ENCODE measurements at places on chromosomes 2 and 18. TPM values are rescaled to one million over a fixed set of nuclear protein-coding genes. Genes with fewer than 3 reads are reported as not detected.

CTNNA2 gene
- total RNA-seq, result not detected

CFLAR gene
- total RNA-seq, result 55.1 TPM

PCARE gene
- total RNA-seq, result not detected

DNA sequence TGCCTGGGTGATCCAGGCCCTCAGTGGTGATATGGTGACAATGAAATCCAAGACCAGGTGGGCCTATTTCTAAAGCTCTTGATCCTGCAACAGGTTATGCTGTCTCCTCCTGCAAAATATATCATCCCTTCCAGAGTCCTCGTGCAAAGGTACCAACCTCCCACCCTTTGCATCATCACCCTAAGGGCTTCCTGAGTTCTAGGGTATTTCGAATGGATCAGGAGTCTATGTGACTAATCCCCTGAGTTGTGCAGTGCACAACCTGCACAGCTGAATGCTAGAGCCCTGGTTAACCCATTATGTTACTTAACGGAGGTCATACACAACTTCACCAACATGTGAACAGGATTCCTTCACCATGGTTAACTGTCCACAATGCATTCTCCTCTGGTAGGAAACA lies 13.4 kb upstream of the NPAS2 start:
- DNase-seq, result no peak

- DNase-seq, result peak; percentile 53
Measured at GRCh38 chr2:120847700-120848321, 112.1 kb downstream of the GLI2 start.

DNA sequence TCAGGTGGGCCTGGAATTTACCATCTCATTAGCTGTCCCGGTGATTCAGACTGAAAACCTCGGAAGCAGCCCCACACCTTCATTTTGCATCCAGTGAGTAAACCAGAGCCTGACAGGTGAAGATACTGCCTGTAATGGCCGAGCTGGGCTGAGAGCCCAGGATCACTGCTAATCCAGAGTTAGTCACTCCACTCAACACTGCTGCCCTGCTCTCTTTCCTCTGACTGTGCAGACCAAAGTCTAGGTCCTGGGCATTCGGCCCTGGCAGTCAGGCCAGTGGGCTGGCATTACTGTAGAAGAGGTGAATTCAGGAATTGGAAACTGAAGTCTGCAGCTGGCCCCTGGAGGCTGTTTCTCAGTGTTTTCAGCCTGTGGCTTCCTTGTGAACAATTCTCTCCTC lies 44.3 kb downstream of the TMEM17 start:
- DNase-seq, result no peak

DNA sequence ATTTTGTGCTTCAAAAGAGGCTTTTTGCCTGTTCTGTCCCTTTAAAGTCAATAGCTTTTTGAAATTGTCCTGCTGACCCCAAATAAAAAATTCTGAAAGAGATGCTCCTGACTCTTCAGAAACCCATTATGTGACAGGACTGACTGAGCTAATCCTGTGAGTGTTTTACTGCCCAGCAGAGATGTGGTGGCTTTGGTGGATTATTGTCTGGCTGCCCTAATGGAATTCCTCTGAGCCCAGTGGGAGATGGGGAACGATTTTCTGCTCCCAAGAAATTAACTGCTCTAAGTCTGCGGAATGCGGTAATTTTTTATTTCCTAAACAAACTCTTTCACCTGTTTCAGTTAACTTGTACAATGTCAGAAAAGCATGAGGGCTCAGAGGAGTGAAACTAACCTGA lies 258.2 kb downstream of the IKZF2 start:
- peak; percentile 68 for DNase-seq

Data from A673 (cell line).